ENCODE measurements at places on chromosomes 2 and 18.

- DNase-seq = no peak
Measured at GRCh38 chr18:36514778-36515177, 217.3 kb downstream of the FHOD3 start.

DNA sequence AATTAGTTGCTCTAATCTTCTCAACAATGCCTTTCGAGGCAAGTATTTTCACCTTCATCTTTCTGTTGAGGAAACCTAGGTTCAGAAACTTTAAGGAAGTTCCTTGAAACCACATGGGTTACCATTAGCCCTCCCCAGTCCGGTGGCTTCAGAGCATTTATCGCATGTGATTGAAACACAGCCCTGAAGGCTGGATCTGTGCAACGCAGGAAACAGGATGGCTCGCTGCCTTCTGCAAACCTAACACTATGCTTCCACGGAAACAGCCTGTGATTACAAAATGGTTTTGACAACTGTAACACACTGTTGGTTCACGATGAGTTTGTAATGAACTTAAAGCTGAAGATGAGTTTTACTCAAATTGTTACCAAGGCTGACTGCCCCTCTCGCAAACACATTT is 68.5 kb downstream of the EPB41L3 start:
- no peak for DNase-seq

- no peak for DNase-seq
Measured at GRCh38 chr18:23945416-23946079, 69.0 kb upstream of the TTC39C start.

- DNase-seq = no peak
Measured at GRCh38 chr2:174553811-174554493, 43.7 kb downstream of the WIPF1 start.

DNA sequence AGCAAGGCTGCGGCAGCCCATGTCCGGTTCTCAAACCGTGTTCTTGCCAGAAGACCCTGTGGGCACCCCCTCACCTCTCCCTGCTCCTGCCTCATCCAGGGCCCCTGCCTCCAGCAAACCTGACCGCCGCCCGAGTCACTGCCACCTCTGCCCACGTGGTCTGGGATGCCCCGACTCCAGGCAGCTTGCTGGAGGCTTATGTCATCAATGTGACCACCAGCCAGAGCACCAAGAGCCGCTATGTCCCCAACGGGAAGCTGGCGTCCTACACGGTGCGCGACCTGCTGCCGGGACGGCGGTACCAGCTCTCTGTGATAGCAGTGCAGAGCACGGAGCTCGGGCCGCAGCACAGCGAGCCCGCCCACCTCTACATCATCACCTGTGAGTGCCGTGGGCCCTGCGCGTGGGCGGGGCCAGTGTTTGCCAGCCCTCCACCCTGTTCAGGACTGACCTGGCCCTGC is 32.2 kb downstream of the MTERF4 start:
- DNase-seq = no peak

- no peak for DNase-seq
Measured at GRCh38 chr2:196295005-196295404, 123.6 kb upstream of the STK17B start.

DNA sequence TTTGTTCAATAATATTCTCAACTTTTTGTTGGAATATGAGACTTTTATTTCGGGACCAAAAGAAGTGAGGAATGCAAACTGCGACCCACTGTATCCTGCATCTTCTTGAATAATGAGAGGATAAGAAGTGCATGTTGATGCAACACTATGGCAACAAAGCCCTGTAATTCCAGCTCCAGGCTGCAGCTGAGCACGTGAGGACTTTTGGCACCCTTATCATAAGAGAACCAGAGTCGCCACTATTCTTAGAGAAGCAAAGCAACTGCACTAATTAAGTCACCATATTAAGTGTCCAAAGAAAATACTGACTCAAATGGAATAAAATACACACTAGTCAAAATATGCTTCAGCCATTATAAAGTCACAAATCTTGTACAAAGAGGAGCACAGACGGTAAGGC is 65.8 kb downstream of the FAM210A start:
- no peak for DNase-seq

DNA sequence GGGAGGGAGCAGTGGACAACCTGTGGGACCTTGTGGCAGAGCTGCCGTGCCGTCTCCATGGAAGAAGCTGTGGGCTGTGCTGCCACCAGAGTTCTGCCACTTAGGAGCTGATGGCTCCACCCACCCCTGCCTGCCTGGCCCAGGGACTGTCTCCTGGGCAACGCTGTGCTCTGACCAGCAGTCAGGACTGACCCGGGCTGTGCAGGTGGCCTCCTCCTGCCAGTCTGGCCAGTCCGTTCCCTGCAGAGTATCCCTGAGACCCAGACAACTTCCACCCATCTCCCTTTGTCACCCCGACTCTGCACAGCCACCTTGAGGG is 12.8 kb downstream of the ASIC4 start:
- no peak for DNase-seq

- DNase-seq = no peak
Measured at GRCh38 chr2:61763605-61764034, 90.2 kb downstream of the FAM161A start.

DNA sequence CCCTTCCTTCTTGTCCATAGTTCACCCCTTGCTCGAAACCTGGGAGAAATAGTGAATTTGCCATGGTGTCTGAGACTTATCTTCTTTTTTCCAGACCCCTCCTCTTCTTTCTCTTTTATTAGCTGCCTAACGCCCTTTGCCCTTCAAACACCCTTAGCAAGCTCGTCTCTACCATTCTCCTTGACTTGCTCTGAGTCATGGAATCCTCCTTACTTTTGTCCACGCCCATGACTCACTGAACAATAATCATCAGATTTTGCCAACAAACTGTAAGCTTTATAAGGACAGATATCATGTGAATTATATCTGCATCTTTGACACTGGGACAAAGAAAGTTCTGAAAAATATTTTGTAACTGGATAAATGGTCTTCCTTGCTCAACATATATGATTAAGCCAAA is 67.1 kb upstream of the CNTNAP5 start:
- no peak for DNase-seq

DNA sequence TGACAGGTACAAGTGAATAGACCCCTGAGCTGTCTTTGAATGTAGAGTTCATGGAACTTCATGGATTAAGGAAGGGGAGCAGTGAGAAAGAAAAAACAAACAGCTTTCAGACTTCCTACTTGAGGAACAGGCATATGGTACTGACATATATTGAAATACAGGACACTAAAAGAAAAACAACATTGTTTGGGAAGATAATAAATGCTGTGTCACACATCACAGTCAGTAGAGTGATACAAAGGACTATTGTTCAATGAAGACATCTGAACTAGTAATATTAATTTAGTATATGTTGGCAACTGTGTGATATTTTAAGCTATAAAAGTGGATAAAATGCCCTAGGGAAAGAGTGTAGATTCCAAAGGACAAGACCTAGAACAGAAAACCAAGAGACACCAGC is 3.3 kb downstream of the DSC2 start:
- DNase-seq = no peak

- DNase-seq = no peak
Measured at GRCh38 chr2:216274194-216274840, 98.0 kb downstream of the MARCHF4 start.

GRCh38 chr2:74052732-74053710 is 68.3 kb downstream of the TET3 start:
- no peak for DNase-seq

- no peak for DNase-seq
Measured at GRCh38 chr2:204982303-204982702, 437.0 kb downstream of the PARD3B start.

DNA sequence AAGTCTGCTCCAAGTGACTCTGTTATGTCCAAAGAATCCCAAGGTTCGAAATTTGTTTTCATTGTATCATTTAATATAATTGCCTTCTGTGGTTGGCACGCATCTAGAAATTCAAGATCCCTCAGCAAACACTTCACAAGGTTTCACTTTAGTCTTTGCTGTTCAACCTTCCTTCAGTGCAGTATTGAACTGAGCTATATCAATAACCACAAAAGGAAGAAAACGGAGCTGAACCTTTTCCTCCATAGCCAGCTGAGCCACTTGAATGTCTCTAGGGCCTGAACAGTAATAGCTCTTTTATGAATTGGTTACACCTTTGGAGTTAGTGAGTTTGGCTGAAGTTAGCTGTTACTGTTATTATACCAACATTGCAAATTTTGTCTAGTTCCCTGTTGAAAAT is 357.7 kb upstream of the HNRNPA3 start:
- no peak for DNase-seq

- DNase-seq = no peak
Measured at GRCh38 chr2:121819846-121820245, 64.4 kb downstream of the TSN start.

DNA sequence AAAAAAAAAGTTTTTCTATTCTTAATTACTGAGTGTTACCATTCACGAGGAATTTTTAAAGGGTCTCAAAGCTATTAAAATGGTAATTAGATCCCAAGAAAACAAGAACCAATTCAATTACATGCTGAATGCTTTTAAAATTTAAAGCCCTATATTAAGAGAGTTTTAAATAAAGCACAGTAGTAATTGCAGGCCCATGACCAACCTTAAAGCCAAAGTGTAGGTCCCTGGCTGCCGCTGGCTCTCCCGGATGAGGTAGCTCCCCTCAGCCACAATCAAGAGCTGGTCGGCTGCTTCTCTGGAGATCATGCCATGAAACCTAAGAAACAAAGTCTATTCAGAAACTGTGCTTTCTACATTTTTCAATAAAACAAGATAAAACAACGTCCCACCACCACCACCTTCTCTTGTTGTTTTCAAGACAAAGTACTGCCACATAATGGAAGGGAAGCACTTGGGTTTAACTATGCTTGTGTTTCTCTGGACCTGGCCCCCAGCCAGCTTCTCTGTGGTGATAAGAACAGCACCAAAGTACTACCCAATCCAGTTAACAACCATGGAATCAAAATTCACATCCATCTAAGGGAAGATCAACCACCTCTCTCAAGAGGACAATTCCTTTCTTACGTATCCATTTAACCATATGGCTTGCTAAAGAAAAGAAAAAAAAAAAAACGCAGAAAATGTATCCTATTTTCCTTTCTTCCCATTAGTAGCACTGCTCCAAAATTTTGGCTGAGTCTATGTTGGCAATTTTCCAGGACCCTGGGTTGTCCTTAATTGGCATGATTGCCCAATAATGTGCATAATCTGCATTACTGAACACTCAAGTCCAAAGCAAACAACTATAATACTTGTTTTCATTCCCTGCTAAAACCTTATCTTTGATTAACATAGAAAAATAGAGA is 90.1 kb downstream of the CHN1 start:
- DNase-seq = peak; percentile 18

- no peak for DNase-seq
Measured at GRCh38 chr2:39514825-39515224, 77.7 kb upstream of the MAP4K3 start.

DNA sequence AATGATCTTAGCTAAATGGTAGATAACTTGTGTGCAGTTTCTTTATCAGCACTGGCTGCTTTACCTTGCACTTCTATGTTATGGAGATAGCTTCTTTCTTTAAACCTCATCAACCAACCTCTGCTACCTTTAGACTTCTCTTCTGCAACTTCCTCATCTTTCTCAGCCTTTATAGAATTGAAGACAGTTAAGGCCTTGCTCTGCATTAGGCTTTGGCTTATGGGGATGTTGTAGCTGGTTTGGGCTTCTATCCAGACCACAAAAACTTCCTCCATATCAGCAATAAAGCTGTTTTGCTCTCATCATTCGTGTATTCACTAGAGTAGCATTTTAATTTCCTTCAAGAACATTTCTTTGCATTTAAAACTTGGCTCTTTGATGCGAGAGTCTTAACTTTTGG is 123.7 kb downstream of the PIK3C3 start:
- DNase-seq = no peak

GRCh38 chr2:238290091-238290509 is 1.7 kb upstream of the PER2 start:
- DNase-seq = no peak

DNA sequence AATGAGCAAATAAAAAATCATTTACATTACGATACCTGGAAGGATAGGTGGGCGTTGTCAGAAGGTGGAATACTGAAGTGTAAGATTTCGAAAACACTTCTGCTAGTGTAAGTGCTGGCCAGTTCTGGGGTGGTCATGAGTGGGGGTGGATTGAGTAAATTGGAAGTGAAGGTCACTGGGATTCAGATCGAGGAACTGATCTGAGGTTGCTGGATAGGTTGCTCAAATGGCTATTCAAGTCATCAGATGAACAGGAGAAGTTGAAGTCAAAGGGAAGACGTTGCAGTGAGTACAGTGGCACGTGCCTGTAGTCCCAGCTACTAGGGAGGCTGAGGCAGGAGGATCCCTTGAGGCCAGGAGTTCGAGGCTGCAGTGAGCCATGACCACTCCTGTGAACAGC is 95.7 kb downstream of the MALT1 start:
- no peak for DNase-seq

DNA sequence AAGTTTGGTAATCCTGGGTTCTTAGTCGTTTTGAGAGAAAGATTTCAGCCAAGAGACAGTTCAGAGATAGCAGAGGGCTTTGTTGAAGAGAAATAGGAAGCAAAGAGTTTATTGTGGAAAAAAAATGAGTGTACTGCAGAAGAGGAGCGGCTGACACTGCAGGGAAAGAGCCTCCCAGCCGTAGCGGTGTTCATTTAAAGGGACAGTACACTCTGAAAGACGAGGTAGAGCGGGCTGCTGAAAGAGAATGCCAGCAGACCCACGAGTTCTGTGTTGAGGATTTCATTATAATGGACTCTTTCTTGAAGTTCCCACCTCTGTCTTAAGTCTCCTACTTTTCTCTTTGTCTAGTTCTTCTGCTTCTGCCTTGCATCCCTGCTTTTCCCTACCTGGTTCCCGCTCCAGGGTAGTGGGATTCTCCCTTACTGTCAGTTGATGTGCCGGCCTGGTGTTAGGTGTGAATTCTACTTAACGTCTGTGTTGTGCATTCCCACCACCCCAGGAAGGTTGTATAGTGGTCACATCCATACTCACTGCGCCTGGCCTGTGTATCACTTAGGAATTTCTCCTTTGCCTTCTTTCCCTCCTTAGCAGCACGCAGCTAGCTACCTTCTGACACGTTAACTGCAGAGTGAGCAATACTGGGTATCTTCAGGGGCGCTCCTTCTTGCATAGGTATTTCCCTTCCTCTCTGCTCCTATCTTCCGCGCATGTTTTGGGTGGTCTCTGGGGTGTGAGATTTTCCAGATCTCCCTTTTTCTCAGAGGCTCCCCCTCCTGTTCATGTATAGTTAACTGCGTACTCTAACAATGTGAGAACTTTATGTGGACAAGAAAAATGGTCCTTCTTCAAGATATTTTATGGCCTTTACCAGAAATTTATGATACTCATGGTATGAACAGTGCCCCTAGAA is 164.5 kb downstream of the PTH2R start:
- no peak for DNase-seq

GRCh38 chr2:100321179-100321865 is 979 bp downstream of the LONRF2 start:
- DNase-seq = no peak

GRCh38 chr18:61591253-61591652 is 258.0 kb downstream of the CDH20 start:
- no peak for DNase-seq

- DNase-seq = no peak
Measured at GRCh38 chr2:127566576-127566975, 31.1 kb downstream of the MYO7B start.

DNA sequence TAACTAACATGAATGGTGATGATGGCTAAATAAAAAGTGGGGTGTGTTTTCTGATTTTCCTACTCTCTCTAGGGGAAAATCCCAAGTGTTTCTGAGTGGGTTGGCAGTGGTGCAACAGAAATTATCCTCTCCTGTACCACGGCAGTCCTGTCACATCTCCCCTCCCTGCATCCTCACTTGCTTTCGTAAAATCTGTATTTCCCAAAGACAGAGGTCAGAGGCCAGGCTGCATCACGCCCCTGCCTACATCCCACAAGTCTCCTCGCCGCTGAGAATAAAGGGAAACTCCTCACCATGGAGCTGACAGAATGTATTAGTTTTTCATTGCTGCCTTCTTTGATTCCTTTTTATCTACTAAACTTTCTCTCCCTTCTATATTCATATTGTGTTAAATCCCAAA is 13.1 kb downstream of the FBLN7 start:
- DNase-seq = no peak

All from LNCaP clone FGC (cell line).